WTC11 (cell line): ENCODE measurements at places on chromosomes 1 and 21. TPM values are rescaled to one million over a fixed set of nuclear protein-coding genes. Genes with fewer than 3 reads are reported as not detected.
A peak's percentile ranks its signal among the peaks of the same experiment; 100 is the strongest.

Gene OR2L5
- not detected in 3 replicates for total RNA-seq

Gene CAP1
- 258 to 304 TPM (median 277 TPM) in 3 replicates for total RNA-seq

Gene TAS1R1
- total RNA-seq = 0.11 to 0.16 TPM in 2 of 3 replicates, not detected in the other

DNA sequence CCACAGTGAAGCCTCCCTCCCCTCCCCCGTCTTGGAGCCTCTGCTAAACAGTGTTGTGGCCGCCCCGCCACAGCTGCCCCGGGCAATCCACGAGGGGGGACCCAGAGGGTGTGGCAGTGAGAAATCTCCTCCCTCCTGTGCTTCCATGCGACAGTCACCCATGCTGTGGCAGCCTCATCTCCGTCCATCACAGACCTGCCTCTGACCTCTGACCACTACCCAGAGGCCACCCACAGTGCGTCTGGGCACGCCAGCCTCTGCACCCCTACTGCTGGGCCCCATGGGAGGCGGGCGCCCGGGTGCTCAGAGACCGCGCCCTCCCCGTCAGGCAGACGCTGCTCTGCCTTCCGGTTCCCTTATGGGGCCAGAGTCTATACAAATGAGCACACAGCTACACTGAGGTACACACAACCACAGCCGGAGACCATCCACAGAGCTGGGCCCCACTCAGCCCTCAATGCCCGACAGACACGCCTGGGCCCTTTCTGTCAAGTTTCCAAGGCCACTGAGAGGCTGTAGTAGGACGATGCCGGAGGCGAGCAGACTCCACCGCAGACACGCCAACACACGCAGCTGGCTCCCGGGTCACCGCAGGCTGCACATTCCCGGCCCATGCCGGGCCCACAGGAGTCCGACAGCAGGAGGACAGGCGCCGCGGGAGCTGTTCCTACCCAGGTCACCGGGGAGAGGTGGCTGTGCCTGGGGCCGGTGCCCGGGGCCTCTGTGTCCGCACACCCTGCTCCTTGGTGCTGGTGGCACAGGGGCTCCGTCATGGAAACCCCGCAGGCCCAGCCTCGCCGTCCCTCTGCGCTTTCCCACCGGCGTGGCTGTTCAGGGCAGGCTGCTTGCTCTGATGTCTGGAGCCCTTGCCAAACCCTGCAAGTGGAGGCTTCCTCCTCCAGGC is 23.9 kb upstream of the TMEM52 start:
- no peak overlapping the region for H3K4me3 ChIP-seq
- no peak overlapping the region for H3K27ac ChIP-seq
- H3K36me3 ChIP-seq = no peaks in the 10 kb centered on the region
- peaks cover 4% of the 10 kb centered on the region; the same call in 1 of the 2 replicates for H3K4me1 ChIP-seq

DNA sequence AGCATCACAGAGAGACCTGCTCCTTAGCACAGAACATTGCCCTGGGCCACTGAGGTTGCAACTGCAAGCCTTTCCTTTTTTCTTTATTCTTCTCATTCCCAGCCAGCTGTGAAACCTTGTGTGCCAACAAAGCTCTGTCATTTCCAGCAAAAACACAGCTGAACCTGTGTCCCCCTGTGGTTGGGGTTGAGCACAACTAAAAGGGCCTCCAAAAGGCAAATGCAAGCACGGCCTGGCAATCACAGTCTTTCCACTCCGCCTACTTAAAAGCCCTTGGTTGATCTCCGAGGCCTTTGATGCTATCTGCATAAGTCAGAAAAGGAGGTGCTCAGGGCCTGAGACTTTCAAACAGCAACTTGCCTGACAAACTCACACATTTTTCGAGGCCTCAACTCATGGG is 32.7 kb downstream of the SUSD4 start:
- H3K4me3 ChIP-seq = no peak overlapping the region
- H3K36me3 ChIP-seq = no peaks in the 10 kb centered on the region
- H3K27ac ChIP-seq = no peak overlapping the region
- DNase-seq = no peak

DNA sequence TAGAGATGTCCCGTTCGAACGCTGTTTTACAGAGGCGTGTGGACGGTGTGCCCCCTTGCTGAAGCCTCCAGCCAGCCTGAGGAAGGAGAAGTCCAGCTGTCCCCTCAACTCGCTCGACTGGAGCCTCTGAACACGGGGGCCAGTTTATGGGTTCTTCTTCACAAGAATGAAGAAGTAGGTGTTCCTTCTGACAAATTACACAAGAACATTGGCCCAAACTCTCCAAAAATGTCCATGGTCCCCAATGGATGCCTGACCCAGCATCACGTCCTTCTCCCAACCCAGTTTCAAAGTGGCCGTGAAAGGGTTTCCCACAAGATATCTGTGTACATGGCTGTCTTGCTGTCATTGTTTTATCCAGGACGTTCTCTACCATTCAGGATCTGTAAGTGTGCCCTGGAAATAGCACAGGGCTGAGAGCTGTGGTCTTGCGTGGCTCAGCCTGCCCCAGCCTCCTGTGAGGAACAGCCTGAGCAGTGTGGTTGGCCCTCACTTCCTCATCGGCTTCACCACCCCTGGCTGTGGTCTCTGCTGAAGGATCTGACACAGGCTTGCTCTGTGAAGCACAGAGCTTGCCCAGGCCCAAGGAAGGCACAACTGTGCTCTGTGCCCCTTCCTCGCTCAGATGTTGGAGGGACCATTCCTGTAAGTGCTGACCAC is 1.0 kb upstream of the S100B start:
- H3K4me3 ChIP-seq = no peak overlapping the region
- H3K27ac ChIP-seq = no peak overlapping the region
- peaks cover 6% of the 10 kb centered on the region for H3K27me3 ChIP-seq
- H3K4me1 ChIP-seq = peaks cover 30% of the 10 kb centered on the region

DNA sequence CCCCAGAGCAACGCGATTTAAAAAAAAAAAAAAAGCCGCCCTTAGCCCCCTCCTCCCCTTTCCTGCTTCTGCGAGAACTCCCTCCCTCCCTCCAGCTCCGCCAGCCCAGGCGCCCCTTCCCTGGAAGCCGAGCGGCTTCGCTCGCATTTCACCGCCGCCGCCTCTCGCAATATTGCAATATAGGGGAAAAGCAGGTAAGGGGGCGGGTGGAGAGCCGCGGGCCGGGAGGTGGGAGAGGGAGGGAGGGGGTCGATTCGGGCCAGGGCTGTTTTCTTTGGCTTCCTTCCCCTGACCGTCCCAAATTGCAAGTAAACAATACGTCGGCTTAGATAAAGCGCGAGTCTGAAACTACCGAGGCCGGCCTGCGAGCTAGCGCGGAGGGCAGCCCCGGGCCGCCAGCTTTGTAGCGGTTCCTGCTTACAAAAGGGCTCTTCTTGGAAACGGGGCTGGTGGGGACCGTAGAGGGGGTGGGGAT is 408 bp downstream of the LMO4 start:
- peak overlapping the region; percentile 85 for H3K4me3 ChIP-seq
- H3K27me3 ChIP-seq = no peaks in the 10 kb centered on the region
- peaks cover 22% of the 10 kb centered on the region for H3K36me3 ChIP-seq
- peaks cover 39% of the 10 kb centered on the region for H3K4me1 ChIP-seq

- no peak overlapping the region for H3K27ac ChIP-seq
- peaks cover 12% of the 10 kb centered on the region for H3K36me3 ChIP-seq
- H3K27me3 ChIP-seq = peaks cover 35% of the 10 kb centered on the region
- H3K4me1 ChIP-seq = peaks cover 20% of the 10 kb centered on the region
- peak overlapping the region; percentile 85 for H3K4me3 ChIP-seq
These were observed 898 bp downstream of the MFSD2A start for GRCh38 chr1:39955547-39956539.

Gene AVPR1B
- 0.30 to 0.68 TPM (median 0.46 TPM) in 3 replicates for total RNA-seq

Gene GNAT2
- 0.14 TPM in 1 of 3 replicates, not detected in the others for total RNA-seq

Gene KCNJ6
- total RNA-seq = 0.23 to 0.35 TPM (median 0.34 TPM) in 3 replicates

DNA sequence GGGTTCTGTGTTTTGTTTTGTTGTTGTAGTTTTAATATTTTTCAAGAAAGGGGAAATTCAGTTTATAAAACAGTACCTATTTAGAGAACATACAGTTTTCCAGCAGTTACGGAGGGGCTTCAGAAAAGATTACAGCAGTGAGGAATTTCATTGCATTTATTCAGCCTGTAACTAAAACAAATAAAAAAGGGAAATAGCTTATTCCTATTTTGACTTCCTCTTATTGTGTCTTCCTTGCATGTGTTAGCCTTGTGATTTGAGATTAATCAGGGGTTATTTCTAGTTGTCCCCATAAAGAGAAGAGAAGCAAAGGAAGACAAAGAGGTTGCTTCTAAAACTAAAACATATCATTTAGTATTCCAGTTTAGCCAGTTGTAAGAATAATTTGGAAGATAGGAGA is 35.0 kb downstream of the CTTNBP2NL start:
- no peak overlapping the region for H3K27ac ChIP-seq
- peaks cover 2% of the 10 kb centered on the region for H3K36me3 ChIP-seq
- H3K27me3 ChIP-seq = no peaks in the 10 kb centered on the region

DNA sequence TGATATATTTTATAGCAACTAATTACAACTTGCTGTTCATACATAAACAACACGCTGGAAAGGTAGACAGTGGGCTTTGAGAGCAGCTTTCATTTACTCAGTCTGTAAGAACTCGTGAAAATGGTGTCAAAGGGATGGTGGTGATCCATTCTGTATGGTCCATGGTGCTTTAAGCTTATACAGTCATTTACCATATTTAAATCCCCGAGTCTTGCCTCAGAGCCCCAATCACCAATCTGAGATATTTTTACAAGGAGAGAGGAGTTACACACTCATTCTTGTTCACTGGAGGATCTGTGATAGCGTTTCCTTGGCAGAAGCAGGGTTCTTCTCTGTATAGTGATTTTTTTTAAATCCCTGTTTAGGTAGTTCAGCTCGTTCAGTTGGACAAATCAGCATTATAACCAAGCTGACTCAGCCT is 694.6 kb downstream of the USP25 start:
- H3K27me3 ChIP-seq = no peaks in the 10 kb centered on the region
- H3K4me3 ChIP-seq = no peak overlapping the region
- DNase-seq = no peak
- no peaks in the 10 kb centered on the region for H3K36me3 ChIP-seq

- H3K27ac ChIP-seq = 0 out of 2 replicates have a peak overlapping the region, but pooled peaks have one; percentile 8
- H3K36me3 ChIP-seq = no peaks in the 10 kb centered on the region
- H3K27me3 ChIP-seq = peaks cover 4% of the 10 kb centered on the region; the same call in 1 of the 2 replicates
- no peaks in the 10 kb centered on the region for H3K4me1 ChIP-seq
- H3K4me3 ChIP-seq = no peak overlapping the region
These were observed 15.0 kb upstream of the KCNN3 start for GRCh38 chr1:154884869-154885701.

Gene ACTL8
- 0.80 to 1.6 TPM (median 0.87 TPM) in 3 replicates for total RNA-seq

DNA sequence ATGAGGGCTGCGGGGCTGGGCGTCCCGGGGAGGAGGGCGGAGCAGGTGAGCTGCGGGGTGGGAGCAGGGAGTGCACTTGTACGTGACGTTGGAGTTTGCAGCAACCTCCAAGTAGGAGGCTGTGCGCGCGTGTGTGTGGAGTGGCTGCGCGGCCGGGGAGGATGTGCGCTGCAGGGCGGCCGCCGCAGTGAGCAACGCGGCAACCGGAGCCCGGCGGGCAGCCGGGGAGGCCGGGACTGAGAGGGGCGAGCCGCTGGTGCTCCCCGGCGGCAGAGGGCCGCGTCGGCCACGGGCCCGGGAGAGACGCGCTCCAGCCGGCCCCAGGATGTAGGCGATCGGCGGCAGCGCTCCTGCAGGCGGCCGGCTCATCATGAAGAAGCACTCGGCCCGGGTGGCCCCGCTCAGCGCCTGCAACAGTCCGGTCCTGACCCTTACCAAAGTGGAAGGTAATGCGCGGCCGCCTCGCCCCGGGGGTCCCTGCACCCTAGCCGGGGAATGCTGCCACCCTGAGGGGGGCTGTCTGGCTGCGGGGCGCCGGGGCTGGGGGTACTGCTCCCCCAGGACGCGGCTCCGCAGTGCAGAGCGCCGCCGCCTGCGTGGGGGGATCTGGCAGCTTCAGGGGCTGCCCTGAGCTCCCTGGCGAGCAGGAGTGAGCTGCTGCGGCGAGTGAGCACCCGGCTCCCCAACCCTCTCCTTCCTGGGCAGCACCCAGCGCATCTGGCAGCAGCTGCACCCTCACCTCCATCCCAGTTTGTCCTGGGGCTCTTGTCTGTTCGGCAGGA is 158.9 kb upstream of the COA6 start:
- no peak overlapping the region for H3K27ac ChIP-seq
- peak overlapping the region; percentile 85 for H3K4me3 ChIP-seq
- DNase-seq = peak; percentile 59
- peaks cover 11% of the 10 kb centered on the region for H3K36me3 ChIP-seq
- peaks cover 11% of the 10 kb centered on the region for H3K4me1 ChIP-seq

Gene CLCA2
- total RNA-seq = 0.05 to 0.07 TPM in 2 of 3 replicates, not detected in the other
